ENCODE measurements at places on chromosomes 11 and 22.

- peak; percentile 63 for DNase-seq
Measured at GRCh38 chr22:37193629-37194191, 5.7 kb upstream of the C1QTNF6 start.

DNA sequence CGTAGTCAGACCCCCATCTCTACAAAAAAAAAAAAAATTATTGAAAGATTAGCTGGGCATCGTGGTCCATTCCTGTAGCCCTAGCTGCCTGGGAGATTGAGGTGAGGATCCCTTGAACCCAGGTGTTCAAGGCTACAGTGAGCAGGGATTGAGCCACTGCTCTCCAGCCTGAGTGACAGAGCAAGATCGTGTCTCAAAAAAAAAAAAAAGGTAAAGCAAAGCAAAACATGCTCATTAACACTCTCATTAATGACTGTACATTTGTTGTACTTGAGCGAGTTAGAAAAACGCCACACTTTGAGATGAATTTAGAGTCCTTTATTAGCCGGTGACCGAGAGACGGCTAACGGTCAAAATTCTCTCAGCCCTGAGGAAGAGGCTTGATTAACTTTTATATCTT, 6.2 kb upstream of the SERHL2 start:
- DNase-seq, result no peak

- DNase-seq, result no peak
Measured at GRCh38 chr22:30455075-30455840, 16.6 kb downstream of the SEC14L3 start.

GRCh38 chr11:17443423-17443822, 33.2 kb downstream of the ABCC8 start:
- DNase-seq, result no peak

DNA sequence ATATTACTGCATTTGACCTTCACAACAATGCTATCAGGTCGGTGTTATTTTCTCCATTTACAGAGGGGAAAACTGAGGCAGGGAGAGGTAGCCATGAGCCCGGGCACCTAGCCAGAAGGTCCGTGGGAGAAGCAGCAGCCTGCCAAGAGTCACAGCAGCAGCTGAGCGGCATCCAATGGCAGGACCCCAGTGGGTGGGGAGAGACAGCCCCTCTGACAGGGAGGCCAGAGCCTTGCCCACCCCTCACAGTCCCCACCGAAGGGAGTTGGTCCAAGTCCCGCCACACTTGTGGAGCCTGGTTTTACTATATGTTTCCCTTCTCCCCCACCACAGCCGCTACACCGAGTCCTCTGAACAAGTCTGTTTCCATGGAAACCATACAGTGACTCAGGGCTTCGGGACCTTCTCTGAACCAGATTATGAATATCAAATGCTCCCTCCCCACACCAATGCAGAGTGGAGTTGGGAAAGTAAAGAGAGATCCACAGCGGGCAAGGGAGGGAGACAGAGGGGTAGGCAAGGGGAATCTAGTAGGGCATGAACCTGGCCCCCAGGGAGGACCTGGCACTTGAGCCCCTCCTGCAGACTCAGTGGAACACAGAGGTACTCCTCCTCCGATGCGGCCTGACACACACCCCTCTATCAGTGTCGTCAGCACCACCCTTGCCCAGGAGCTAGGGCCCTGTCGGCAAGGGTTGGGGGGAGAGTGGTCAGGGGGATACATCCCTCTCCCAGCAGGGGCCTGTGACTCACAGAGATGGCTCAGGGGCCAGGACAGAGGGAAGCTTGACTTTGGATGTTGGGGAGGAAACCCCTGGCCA, 2.5 kb downstream of the CHST1 start:
- peak; percentile 25 for DNase-seq

GRCh38 chr11:104771763-104772162, 126.5 kb downstream of the CASP12 start:
- DNase-seq, result no peak

DNA sequence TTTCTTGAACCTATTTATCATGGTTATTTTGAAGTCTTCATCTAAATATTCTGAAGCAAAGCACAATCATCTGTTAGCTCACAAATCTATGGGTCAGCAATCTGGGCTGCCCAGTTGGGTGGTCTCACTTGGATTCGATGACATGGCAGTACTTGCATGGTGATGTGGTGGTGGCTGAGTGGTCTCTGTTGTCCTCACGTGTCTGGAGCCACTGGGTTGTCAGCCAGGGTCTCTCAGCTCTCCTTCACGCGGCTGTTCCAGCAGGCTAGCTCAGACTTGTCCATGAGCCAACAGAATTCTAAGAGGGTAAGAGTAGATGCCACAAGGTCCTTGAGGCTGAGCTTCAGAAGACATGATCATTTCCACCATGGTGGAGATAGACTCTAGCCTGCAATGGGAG, 66.4 kb upstream of the KCNQ1OT1 start:
- no peak for DNase-seq

GRCh38 chr11:19110295-19110694, 6.7 kb upstream of the ZDHHC13 start:
- no peak for DNase-seq

DNA sequence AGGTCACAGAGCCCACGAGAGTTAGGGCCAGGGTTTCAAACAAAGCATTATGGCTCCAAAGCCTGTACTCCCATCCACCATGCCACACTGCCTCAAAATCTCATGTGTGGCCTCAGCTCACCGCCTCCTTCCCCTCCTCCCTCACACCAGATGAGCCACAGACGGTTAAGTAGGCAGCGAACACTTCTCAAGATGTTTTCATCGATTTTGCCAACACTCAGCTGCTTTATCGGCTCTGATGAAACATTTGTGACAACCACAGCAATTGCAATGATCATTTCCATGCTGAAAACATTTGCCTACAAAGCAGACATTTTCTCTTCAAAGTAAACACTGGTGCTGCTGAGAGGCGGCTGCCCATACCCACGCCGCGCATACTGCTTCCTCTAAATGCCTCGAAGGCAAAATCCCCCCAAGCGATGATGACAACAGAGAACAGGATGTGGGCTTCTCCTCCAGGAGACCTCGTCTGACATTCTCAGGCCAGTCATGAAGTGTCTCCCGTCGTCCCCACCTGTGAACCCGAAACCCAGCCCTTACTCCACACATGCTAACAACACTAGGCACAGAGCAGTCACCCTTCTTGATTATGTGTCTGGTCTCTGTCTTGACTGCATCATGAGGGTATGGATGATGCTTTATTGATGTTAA, 599.2 kb downstream of the SOX6 start:
- DNase-seq, result no peak

GRCh38 chr11:105673089-105673488, 63.2 kb downstream of the GRIA4 start:
- DNase-seq, result peak; percentile 6

DNA sequence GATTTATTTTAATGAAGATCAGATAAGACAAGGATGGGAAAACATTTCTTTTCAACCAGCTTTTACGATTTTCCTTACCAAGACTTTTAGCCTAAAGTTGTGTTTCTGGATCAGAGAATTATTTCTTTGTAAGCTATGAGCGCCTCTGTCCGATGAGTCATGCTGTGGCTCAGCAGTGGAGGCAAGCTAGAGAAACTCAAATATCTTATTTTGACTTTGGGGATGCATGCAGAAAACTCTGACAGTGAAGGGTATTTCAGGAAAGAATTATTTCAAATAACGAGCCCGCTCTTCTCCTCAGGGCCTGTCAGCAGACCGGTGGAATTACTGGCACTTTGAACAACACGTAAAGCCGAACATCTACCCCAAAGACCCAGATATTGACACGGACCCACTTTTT, 77.9 kb upstream of the OR5AK2 start:
- DNase-seq, result no peak

DNA sequence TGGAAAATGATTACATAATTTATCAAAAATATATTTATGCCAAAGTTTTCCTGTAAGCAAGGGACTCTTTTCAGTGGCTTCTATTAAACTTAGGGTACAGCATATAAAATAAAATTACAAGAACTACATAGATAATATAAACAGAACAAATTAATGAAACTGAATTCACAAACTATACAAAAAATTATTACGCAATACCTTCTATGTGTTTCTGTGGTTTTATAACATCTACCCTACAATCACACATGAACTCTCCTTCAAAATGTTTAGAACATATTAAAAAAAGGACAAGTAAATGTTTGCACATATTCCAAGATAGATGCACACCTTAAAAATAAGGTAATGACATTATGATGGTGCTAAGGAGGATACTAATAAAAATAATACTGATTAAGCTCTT, 235.9 kb downstream of the CNTN5 start:
- no peak for DNase-seq

GRCh38 chr22:42300259-42301076, 30.0 kb upstream of the TCF20 start:
- DNase-seq, result peak; percentile 28

DNA sequence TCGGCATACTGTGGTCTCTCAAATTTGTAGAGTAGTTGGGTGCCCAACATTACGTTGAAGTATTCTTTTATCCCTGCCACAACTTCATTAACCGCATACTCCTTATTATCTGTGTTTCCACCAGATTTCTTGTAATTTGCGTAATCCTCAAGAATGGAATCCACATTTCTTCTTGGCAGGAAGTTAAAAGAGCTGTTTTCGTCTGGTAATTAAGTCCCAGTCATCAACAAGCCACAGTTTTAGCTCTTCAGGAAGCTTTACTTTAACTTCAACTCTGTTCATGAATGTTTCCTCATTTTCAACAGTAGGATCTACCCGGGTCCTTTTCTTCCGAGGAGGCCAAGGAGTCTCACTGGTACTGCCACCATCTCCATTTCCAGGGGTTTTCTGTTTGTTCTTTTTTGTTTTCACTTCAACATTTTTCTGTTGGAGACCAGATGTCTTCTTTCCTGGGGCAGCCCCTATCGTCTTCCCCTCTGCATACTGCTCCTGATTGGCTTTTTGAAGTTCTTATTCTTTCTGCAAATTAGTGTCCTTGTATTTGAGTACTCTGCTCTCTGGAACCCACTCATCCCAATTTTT, 30.3 kb downstream of the PDE3B start:
- no peak for DNase-seq

DNA sequence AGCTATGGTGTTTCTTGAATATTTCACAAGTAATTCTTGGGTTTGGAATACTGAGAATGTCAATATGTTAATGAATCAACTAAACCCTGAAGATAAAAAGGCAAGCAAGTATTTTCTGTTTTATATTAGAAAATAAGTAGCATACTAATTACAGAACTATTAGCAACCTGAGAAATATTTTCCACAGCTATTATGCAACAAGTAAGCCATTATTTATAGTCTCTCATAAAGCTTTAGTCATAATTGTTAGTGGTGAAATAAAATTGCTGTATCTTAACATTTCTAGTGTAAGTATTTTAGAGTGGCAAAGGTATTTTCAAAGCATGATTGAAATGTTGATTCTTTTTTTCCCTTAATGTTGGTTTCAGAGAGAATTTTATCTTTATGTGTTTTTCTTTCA, 53.3 kb downstream of the FAR1 start:
- no peak for DNase-seq

DNA sequence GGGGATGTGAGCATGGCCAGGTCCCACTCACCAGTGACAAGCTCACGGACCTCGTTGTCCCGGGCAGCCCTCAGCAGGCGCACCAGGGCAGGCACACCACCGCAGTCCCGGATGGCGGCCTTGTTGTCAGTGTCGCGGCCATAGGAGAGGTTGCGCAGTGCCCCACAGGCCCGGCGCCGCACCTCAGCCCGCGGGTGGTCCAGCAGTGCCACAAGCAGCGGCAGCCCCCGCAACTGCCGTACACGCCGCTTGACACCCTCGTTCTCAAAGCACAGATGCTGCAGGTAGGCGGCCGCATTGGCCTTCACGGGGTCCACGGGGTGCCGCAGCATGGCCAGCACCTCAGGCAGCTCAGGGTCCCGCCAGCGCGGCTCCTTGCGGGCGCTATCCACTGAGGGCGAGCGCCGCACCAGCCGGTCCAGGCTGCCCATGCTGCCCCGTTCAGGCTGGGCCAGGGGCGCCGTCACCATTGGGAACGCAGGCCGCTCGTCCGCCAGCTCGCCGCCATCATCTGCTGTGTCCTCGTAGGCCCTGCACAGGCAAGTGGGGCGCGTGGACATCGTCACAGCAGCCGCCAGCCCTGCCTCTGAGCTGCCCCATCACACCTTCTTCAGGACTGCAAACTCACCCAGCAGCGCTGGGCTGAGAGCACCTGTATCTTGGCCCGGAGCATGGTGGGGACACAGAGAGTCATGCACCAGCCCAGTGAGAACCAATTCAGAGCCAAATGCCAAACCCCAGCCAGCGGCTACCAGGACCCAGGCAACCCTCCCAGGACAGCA, 36.7 kb downstream of the ARVCF start:
- DNase-seq, result no peak

DNA sequence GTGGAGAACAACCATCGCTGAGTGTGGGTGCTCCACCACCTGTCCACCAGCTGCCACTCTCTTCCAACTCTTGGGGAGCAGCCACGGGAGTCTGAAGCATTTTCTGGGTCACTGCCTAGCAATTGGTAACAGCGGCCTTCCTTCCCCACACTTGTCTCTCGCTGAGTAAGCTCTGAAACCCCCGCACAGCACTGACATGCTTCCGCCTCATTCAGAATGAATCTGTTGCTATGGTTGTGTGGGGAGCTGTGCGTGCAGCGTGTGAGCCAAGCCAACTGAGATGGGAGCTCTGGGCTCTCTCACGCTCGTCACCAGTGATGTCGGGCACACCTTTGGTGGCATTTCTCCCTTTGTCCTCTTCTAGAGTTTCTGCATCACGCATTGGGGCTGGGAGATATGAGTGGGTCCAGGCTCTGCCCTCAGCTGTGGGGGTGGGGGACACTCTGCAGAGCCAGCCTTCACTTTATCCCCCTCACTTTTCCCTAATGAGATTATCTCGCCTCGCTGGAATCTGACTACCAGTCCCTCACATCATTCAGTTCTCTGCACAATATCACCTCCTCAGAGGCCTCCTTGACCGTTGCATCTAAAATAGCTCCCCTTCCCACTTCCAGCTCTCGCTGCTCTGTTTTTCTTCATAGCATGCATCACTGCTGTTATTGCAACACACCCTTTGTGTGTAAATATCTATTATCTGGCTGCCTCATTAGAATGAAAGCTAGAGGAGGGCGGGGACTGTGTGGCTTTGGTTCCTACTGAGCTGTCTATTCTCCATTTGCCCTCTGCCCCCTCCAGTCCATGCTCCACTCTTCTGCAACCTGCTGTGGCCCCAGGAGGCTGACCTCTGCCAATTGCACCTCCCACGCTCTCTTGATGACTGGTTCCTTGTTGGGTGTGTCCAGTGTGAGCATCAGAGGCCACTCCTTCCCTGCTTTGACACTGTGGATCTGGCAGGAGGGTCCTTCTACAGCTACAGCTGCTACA, 569.9 kb upstream of the CADM1 start:
- no peak for DNase-seq

GRCh38 chr11:34305193-34305592, 52.6 kb downstream of the ABTB2 start:
- no peak for DNase-seq
